Urinary bladder (tissue), 4 donors: ENCODE measurements at places on chromosomes 13 and 19.

- DNase-seq: no peak
These were observed 45.3 kb downstream of the SPTBN4 start for GRCh38 chr19:40512110-40512472.

DNA sequence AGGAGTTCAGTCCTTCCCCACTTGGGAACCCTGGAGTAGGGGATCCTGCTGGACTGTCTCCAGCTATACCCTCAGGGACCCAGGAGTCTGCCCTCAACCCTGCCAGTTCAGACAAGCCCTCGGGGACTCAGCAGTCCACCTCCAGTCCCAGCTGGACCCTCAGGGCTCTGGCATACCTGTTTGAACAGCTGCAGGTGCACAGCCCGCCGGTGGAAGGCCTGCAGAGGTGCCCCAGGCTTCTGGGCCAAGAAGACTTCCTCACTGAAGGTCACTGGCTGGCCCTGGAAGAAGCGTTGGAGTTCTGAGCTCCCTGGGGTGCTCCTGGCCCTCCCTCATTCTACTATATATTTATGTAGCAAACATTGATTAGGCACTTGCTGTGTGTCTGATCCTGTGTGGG, 8.6 kb downstream of the CRB3 start:
- DNase-seq: no peak

- no peak for DNase-seq
These were observed 583 bp downstream of the CCDC61 start for GRCh38 chr19:45995715-45996385.

DNA sequence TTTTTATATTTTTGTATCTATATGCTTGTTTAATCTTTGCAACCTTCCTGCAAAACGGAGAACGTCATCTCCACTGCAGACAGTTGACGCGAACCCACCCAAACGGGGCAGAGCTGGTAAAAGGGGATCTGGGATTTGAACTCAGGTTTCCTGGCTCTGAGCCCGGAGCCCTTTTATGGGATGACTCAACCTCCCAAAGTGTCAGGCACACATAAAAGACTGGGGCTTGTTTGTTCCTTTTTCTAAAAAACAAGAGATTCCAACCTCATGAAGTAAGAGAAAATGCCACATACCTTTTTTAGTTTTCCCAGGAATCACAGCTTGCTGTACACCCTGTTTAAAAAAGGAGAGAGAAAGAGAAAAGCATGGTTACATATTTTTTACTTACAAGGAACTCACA, 78.9 kb downstream of the GADD45B start:
- no peak for DNase-seq

GRCh38 chr19:49907745-49908446, 11.2 kb upstream of the IL4I1 start:
- no peak for DNase-seq

DNA sequence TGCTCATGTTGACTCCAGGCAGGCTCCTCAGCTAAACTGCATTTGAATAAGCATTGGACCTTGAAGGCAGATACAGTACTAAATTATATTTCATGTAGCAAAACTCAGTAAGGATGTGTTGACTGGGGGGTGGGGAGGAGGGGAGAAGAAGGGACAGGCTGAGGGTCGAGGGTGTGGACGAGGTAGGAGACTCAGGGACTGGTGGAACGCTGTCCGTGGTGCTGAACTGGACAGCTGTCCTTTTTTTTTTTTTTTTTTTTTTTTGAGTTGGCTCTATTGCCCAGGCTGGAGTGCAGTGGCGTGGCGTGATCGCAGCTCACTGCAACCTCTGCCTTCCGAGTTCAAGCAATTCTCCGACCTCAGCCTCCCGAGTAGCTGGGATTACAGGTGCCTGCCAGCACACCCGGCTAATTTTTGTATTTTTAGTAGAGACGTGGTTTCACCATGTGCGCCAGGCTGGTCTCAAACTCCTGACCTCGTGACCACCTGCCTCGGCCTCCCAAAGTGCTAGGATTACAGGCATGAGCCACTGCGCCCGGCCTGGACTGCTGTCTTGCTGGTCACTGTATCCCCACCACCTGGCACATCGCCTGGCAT, 33.2 kb upstream of the CASP14 start:
- DNase-seq: no peak

GRCh38 chr13:24661713-24662112, 18.5 kb upstream of the ATP12A start:
- no peak for DNase-seq

- DNase-seq: no peak
These were observed 3.8 kb downstream of the ATP4B start for GRCh38 chr13:113654175-113654560.

- DNase-seq: no peak
These were observed 1.3 kb downstream of the NR1H2 start for GRCh38 chr19:50377517-50377916.

GRCh38 chr19:31351056-31351854, 2.0 kb upstream of the TSHZ3 start:
- DNase-seq: no peak

- no peak for DNase-seq
These were observed 113.7 kb downstream of the RFC3 start for GRCh38 chr13:33931397-33932311.

DNA sequence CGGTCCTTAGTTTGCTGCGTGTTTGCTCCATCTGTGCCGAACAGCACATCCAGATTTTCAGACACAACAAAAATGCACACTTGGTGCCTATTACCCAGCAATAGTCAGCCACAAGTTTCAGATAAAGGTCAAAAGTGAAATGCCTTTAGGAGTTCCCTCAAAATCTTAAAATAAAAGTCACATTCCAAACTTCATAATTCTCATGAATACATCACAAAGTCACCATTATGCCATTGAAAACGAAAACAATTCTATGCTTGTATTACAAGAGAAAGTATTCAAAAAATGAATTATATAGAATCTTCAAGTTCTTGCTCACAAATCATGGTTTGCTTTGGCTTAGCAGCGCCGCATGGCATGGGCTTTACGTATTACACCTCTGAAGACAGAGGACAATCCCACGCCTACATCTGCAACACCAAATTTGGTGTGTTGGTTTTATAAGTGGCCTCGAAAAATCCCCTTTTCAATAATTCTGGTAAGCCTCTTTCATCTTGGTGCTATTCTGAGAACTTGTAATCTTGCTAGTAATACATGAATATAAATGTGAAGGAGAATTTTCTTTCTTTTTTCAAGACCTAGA, 26.6 kb downstream of the COL4A1 start:
- no peak for DNase-seq

DNA sequence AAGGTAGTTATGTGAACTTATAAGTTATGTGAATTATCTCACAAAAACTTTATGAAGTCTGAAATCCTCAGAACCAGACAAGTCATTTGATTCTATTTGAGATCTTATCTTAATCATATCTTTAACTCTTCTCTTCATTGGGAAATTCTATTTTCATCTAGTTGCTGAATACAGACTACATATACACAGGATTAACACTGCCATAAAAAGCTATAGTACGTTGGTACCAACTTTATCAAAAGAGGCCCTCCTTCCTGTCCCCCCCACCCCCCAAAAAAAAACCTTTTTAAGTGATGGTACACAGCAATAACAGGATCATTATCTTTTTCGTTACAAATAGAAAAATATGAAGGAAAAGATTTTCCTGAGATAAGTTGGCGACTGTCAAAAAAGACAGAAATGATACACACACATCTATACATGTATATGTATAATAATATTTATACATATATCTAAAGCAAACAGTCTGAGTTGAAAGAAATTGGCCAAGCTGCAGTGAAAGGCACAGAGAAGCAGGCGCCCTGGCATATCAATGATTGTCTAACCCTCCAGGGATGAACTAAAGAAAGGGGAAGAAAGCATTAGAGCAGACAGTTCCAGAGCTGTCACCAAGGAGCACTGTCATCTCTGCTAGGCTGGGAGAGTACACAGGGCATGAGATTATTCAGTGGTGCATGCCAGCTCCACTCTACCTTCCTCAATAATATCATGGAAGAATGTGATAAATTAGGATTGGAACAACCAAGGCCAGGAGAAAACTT, 116.7 kb downstream of the KLF12 start:
- no peak for DNase-seq

GRCh38 chr19:18807861-18808331, 16.8 kb upstream of the COMP start:
- DNase-seq: no peak

GRCh38 chr13:57087006-57087405, 53.7 kb upstream of the PRR20A start:
- no peak for DNase-seq

GRCh38 chr13:44354884-44355283, 18.7 kb upstream of the SERP2 start:
- no peak for DNase-seq

DNA sequence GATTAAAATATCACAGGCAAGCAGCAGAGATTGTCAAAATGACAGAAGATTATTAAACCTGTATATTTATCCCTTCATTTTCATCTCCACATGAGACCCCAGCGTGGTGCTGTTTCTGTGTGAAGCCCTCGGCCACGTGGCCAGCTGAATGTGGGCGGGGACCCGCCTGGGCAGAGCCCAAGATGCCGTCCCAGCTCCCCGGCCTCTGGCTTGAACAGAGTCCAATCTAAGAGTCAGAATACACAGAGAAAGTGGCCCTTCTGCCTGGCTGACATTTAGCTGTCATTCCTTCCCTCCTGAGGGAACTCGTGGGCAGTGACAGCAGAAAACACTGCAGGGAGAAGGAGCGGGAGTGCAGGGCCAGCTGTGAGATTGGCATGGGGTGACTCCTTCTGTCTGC, 34.9 kb upstream of the UQCRFS1 start:
- no peak for DNase-seq

DNA sequence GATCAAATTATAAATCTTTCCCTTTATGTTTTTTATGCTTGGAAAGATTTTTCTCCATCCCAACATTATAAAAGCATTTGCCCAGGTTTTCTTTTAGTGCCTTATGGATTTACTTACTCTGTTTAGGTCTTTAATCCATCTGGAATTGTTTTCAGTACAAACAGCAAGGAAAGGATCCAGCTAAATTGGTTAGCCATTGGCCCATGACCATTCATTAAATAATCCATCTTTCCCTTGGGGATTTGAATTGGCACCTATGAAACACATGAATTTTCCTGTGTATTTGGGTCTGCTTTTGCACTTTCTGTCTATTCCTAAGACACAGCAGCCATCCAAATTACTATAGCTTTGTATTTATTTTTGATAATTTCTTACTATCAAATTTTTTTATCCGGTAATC, 28.8 kb upstream of the SHKBP1 start:
- no peak for DNase-seq

GRCh38 chr13:40490086-40490758, 176.2 kb downstream of the FOXO1 start:
- DNase-seq: no peak

DNA sequence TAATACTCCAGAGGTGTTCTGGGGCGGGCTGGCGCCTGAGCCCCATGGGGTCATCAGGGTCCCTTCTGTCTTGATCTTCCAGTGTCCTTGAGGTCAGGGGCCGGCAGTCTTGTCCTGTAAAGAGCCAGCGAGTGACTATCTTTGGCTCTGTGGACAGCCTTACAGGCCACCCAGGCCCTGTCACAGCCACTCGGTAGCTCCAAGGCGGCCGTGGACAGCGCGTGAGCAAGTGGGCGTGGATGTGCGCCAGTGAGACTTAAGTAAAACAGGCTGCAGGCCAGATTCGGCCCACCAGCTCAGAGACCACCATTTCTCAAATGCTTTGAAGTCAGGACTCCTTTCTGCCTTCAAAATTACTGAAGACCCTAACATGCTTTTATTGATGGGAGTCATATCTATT, 3.7 kb downstream of the ZNF444 start:
- no peak for DNase-seq

GRCh38 chr19:37564624-37565369, 29.8 kb downstream of the ZNF571 start:
- DNase-seq: no peak

DNA sequence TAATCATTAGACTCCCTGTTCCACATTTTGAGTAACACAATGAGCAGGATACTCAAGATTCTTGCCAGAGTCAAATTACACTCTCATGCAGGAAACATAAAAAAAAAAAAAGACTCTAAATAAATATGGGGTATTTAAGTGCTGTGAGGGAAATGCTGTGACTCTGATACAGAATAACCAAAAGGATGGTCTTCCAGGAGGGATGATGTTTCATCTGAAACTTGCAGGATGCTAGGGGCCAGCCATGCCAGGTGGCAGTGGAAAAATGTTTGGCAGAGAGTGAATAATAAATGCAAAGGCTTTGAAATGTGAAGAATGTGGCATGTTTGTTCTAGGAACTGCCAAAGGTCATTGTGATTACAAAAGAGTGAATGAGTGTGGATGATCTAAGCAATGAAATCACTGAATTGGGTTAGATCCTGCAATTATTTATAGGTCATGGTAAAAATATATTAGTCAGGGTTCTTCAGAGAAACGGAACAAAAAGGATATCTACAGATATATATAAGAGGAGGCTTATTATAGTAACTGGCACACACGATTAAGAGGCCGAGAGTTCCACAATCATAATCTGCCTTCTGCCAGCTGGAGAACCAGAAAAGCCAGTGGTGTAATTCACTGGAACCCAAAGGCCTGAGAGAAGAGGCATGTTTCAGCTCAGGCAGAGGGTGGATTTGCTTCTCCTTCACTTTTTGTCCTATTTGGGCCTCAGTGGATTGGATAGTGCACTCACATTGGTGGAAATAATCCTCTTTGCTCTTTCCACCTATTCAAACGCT, 1832.8 kb upstream of the MIR17HG start:
- no peak for DNase-seq

- DNase-seq: peak; percentile 20
These were observed 1.7 kb upstream of the S1PR4 start for GRCh38 chr19:3176715-3177501.

DNA sequence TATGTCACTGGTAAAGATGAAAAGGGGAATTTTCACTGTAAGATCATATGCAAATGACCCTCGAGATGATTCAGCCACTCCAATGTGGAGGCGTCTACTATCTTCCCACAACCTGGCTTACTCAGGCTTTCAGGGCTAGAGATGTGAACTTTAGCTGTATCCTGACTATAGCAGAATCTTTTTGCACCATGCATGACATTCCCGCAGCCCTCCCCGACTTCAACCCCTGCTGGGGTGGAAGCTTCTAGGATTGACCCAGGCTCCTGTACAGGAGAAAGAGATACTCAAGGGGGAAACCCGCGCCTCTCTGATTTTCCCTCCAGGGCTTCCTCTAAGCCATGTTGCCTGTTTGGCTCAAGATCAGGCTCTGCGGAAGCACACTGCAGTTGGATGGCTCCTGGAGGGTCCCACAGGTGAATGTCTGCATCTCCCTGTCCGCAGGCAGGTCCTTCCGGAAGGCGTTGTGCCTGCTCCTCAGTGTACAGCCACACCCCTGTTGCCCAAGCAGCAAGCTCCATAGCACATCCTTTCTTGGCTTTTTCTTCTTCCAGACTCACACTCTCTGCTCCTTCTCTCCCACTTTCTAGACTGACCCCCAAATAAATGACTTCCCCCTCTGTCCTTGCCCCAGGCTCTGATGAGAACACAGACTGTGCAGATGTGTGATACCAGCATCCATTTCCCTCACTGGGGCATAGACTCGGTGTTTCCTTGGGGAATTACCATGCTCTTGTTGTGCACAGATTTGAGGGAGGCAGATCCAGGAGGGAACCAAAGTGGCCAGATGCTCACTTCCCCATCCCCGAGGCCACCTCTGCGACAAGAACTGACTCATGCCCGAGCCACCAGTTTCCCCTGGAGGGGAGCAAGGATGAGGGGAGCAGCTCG, 29.1 kb upstream of the POP4 start:
- no peak for DNase-seq

GRCh38 chr13:28052945-28053344, 47.4 kb downstream of the FLT3 start:
- DNase-seq: no peak
